Pulmonary artery endothelial cell (primary cell): ENCODE measurements at places on chromosomes 3 and 15.

- no peak for DNase-seq
These were observed 177.4 kb upstream of the CRBN start for GRCh38 chr3:3356846-3357245.

DNA sequence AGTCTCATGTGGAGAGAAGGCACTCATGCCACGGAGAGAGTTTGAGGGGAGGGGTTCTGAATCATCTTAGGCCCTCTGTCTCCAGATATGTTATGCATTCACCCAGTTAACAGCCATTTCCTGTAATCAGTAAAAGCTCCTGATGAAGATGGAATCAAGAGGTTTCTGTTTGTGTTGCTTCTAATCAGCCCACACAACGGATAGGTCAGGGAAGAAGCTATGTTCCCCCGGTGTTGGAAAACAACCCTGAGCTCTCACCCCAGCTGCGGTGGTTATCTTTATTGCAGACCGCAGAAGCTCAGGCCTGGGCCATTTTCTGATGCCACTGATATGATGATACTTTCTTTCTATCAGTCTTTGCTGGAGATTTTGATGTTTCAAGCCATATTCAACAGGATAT, 338.5 kb upstream of the ONECUT1 start:
- DNase-seq, result no peak

DNA sequence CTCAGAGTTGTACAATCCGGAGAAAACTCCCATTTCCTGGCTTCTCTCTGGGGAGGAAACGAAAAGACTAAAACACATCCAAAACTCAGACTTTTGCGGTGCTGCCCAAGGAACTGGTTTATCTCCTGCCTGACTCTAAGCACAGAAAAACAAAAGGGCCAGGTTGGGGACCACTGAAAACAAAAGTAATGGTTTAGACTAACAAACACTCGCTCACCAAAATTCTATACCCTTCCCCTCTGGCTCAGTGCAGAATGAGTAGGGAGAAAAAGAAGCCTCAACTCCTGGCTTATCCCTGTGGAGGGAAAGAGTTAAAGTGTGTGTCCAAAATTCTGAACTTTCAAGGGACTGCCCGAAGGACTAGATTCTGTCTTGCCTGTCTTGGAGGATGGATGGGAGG, 173.6 kb downstream of the FGF12 start:
- no peak for DNase-seq

GRCh38 chr3:134155446-134155845, 95.2 kb downstream of the RYK start:
- no peak for DNase-seq

DNA sequence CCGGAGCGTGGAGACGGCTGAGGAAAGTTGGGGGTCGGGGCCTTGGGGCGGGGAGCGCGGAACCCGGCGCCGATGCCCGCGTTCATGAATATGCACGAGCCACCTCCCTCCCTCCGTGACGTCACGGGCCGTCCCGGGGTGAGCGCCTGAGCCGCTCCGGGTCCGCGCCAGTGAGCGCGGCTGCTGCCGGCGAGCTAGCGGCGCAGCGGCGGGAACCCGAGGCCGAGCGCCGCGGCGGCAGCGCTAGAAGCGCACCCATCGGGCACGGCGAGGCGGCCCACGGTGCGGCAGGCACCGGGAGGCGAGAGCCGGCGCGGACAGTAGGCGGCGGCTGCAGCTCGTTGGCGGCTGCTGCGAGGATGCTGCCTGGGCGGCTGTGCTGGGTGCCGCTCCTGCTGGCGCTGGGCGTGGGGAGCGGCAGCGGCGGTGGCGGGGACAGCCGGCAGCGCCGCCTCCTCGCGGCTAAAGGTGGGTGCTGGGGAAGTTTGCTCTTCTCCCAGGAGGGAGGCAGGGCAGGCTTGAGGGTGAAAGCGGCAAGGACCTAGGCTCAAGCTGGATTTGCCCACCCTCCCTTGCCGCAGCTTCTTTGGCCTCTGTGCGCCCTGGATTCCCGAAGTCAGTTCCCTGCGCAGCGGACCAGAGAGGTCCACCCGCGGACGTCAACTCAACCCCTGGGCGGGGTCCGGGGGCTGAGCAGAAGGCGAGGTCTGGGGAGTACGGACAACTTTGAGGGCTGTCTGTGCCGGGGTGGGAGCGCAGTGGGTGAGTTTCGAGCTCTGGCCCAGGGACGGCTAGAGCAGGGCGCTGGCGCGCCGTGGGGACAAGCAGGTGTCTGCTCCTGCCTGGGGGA, at the start of gene CLSTN2:
Gene CLSTN2, plus strand, starts transcription at position 170 of the 850 bp plus-strand sequence.
- DNase-seq, result no peak

GRCh38 chr3:122217901-122218300, 34.4 kb downstream of the CASR start:
- no peak for DNase-seq

GRCh38 chr3:154795582-154795981, 284.5 kb upstream of the MME start:
- no peak for DNase-seq

DNA sequence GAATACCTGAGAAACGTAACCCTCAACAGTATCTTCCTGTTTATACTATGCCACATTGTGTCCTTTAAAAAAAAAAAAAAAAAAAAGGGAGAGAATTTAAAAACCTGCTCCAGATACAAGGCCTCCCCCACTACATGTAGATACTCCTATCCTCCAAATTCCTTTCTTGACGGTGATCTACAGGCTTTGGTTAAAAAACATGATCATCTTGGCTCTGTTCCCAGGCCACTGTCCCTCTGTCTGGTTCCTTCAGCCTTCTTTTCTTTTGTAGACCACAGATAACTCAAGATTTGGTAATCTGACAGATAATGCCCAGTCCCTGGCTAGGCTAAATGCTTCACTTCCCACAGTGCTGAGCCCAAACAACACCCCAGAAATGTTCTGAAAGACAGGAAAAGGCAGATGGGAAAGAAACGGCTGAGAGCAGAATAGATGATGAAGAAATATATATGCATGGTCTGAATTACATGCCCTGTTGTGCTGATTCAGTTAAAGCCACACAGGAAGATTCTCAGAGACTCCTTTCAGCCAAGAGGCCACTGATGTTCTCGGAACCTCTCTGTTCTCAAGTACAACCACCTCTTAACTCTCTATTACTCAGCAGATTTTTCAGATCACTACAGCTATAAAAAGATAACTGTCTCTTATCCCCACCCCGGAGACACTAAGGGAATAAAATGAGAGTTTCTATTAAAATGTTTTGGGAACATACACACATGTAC, 48.3 kb downstream of the NPTN start:
- DNase-seq, result no peak

GRCh38 chr15:42444415-42445063, 46.4 kb downstream of the ZNF106 start:
- no peak for DNase-seq

DNA sequence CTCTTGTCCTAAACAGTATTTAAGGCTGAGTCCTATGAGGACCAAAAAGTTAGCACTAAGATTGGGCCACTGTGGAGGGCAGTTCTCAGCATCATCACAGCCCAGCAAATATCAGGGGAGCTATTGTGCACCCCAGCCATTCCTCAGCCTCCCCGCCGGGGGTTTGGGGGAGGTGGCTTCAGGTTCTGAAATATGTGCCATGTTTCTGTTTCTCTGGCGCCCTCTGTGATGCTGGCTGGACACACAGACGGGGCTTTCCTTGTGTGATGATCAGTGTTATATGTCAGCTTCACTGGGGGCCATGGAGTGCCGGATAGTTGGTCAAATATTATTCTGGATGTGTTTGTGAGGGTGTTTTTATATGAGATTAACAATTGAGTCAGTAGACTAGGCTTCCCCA, 106.8 kb downstream of the GABRG3 start:
- no peak for DNase-seq

GRCh38 chr3:194022816-194023215, 113.1 kb upstream of the HES1 start:
- no peak for DNase-seq

DNA sequence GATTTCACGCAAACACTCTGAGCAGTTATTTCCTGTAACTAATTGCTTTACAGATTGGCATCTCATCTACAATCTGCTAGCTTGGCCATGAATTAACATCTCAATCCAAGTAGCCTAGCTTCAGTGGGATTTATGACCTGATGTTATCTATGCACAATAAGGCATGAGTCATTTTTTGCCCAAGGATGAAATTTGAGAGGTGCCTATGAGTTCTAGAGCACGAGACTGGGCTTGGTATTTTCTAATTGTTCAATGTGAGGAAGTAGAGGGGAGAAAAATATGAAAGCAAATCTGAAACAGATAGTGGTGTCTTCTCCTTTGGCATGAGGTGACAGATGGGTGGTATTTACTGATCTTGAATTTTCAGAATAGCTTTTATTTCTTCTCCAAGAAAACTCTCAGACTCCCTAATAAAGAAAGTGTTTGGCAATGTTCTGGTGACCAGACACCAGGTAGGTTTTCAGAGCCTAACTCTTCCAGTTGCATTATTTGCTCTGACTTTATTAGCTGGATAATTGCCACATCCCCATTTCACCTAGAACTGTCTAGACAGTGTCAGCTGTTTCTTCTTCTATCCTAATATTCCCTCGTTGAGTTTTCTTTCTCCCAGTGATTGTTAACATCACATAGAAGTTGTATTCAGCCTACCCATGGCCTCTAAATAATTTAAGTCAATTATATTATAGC, 301.0 kb upstream of the UMPS start:
- no peak for DNase-seq

- DNase-seq, result no peak
These were observed 75.1 kb downstream of the ATP10A start for GRCh38 chr15:25787855-25788520.

DNA sequence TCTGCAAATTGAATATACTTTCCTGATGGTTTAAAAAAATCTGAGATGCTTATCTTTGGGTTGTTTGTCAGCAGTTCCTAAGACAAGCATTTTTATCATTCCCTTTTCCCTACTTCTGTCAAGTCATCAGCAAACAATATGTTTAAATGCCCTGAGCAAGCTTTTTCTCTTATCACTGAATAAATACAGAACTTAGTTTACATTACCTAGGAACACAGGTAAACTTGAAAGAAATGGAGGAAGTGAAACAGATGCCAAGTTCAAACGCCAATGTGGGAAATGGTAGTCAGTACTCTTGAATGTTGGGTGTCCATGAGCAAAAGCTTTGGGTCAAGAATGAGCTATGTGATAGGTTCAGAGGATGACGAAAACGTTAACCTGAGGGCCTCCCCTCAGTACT, 17.2 kb upstream of the TCAIM start:
- no peak for DNase-seq

GRCh38 chr15:45200799-45201556, 13.2 kb upstream of the SHF start:
- DNase-seq, result peak; percentile 35

- DNase-seq, result no peak
These were observed 4.9 kb downstream of the CHAC1 start for GRCh38 chr15:40958146-40958545.

DNA sequence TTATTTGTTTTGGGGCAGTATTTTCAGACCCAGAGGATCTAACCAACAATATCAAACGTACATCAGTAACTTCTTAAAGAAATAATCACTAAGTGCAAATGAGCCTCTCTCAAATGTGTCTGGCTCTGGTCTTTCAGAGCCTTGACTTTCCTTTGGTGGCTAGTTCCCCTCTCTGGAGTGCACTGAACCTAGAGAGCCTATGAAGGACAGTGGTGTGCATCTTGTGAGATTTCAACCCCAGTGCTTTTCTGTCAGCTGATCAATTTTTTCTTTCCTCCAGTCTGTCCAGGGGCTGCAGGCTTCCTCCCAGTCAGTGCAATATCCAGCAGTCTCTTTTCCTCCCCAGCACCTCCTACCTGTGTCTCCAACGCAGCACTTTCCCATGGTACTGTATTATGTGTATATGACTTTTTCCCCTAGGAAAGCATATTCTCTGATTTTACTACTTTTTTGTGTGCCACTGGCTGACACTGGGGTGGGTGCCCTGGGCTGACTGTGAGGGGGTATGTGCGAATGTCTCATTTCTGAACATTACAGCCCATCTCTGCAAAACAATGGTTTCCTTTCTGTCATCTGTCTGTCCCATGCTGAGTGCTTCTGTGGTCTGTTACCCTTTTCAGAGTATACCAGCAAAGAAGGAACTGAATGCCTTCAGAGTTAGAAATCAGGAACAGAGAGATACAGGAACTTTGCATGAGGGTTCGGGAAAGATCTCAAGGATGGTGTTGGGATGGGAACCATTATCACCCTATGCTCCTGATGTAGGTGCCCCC, 98.8 kb downstream of the ARPP21 start:
- DNase-seq, result no peak
